Skin of body (tissue), 3 donors: ENCODE measurements at places on chromosomes 3 and 15.

DNA sequence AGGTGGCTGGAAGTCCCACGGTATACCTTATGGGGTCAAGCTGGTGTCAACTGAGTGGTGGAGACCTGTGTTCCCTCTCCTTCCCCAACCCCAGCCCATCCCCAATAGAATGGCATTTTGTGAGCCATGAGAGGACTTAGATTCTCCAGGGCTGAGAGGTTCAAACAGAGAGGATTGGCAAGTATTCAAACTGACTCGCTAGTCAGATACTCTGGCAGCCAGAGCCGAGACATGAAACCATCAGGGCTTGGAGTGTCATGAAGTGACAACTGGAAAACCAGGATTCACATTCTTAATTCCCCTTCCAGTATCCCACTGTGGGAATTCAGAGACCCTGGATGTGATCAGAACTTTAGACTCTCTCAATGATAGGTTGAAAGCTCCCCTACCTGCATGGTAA is 159.4 kb upstream of the SNTN start:
- DNase-seq, result no peak

DNA sequence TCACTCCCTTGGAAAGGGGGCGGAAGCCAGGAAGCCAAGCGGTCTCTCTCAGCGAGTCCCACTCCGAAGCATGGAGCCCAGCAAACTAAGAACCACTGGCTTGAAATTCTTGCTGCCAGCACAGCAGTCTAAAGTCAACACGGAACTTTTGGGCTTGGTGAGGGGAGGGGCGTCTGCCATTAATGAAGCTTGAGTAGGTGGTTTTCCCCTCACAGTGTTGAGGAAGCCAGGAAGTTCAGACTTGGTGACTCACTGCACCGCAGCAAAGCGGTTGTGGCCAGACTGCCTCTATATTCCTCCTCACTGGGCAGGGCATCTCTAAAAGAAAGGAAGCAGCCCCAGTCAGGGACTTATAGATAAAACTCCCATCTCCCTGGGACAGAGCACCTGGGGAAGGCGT is 665.4 kb upstream of the CBLB start:
- no peak for DNase-seq

- DNase-seq, result no peak
Observed at GRCh38 chr3:105762749-105763658, 105.8 kb downstream of the CBLB start.

DNA sequence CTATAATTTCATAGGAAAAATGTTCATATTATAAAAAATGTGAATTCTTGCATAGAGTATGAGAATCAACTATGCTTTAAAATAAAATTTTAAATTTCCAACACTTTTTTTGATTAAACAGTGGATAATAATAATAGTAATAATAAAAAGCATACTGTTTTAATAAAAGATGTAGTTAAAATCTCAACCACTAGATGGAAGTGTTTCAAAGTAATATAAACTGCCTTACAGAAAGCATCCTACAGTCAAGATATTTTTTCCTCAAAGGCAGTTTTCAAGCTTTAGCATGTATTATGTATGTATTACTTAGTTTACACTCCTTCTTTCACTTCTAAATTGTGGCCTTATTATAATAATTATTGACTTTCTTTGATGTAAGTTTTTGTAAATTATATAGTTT is 217.5 kb downstream of the CHL1 start:
- DNase-seq, result no peak

GRCh38 chr15:92467245-92467644 is 73.6 kb downstream of the ST8SIA2 start:
- DNase-seq, result no peak

- DNase-seq, result no peak
Observed at GRCh38 chr3:186225603-186226002, 116.7 kb upstream of the ETV5 start.

DNA sequence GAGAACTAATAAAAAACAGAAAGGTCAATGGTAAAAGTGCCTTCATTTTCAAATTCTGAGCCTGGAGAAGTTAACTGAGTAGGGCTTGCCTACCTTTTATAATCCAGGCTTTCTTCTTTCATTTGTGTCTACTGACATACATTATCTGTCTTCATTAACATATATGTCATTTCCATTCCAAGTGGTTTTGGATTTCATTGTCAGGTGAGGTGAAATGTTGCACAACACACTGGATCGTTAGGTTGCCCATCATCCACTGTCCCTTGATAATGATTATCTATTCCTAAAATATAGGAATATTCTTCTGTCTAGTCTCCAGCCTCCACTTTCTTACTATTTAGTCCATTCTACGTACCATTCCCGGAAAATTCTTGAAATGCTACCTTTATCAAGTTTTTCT is 55.0 kb upstream of the CP start:
- DNase-seq, result no peak

DNA sequence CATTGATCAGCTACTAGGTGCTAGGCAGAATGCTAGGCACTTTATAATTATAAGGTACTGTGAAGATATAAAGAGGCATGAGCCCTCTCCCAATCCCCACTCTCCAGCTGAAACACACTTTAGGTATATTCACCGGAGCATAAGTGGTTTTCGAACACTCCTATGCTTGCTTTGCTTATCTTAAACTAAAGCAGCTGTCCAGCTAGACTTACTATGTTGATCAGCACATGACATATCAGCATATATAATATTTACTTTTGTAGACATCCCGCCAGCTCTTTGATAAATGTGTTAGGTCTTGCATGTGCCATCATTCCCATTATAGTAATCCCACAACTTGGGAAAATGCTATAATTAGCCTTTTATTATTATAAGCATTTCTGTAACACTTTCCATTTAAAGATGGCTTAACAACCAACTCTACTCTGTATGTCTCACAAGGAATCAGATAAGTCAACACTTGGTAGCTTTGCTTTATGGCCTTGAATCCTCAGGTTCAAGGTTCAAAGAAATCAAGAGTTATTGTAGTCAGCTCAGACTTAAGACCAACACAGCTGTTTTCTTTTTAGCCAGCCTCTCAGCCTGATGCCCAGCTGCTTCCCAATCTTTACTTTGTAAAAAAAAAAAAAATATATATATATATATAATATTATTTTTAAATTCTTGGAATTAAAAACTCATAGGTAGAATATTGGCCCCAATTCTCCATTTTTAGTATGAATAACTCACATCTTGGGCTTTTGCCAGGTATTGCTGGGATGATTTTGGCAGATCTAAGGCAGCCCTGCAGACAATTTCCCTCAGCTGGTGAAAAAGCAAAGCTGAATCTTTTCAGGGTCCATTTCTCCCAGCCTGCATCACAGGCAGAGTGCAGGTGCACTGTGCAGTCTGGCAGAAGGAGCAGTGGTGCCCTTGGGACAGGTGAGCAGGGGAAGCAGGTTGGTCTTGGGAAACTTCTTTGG is 104.2 kb downstream of the THRB start:
- no peak for DNase-seq

- no peak for DNase-seq
Observed at GRCh38 chr3:120338517-120338916, 10.6 kb downstream of the LRRC58 start.

GRCh38 chr15:77568973-77569728 is 63.6 kb downstream of the LINGO1 start:
- DNase-seq, result no peak

DNA sequence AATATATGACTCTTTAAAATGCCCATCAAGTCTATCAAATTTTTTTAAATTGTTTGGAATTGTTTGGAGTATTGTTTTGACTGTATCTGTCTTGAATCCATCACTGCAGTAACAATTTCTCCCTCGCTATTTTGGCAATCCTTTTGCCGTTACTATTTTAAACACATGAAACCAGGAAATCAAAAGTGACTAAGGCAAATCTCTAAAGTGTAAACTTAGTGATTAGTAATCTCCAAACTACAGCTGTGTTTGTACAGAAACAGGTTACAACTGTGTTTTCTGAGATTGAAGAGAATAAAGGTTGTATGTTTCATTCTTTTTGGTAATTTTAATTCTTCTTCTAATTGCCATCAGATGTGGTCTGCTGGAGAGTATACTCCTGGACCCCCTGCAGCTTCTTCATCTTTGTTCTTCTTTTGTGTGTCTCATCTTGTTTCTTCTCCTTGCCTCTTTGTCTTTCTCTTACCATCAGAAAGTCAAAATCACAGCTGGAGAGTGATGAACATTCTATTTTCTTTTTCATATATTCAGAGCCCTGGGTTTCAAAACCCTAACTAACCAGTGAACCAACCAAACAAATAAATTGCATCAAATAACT is 465.4 kb downstream of the RBMS3 start:
- no peak for DNase-seq

- DNase-seq, result no peak
Observed at GRCh38 chr15:34647569-34648293, 64.3 kb upstream of the GOLGA8B start.

DNA sequence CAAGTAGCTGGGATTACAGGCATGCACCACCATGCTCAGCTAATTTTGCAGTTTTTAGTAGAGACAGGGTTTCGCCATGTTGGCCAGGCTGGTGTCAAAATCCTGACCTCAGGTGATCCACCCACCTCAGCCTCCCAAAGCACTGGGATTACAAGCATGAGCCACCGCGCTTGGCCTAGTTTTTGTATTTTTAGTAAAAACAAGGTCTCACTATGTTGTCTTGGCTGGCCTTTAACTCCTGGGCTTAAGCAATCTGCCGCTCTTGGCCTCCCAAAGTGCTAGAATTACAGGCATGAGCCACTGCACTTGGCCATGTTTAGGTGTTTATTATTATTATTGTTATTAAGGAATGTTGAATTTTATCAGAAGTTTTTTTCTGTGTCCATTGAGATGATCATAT is 14.7 kb downstream of the IL16 start:
- no peak for DNase-seq

- peak; percentile 67 for DNase-seq
Observed at GRCh38 chr3:178169421-178169820, 366.8 kb upstream of the KCNMB2 start.

- no peak for DNase-seq
Observed at GRCh38 chr3:97575742-97576141, 188.8 kb upstream of the ARL6 start.
